ENCODE measurements at places on chromosomes 11 and 22.
A peak's percentile ranks its signal among the peaks of the same experiment; 100 is the strongest.

DNA sequence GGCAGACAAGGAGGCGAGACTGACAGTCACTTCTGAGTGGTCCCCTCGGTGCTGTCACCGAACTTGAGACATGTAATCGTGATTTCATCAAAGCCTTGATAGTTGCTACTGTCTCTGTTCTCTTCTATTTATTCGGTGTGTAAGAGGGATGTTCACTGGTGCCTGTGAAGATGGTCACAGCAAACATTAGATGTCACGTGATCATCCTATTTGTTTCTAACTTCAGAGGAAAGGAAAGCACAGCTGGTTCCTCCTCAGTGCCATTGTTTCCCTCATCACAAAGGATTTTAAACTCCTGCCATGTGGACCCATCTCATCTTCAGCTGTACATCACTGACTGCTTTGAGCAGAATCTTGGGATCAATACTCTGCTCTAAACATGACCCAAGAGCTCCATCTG, 73.1 kb upstream of the CLMP start:
- DNase-seq: no peak

DNA sequence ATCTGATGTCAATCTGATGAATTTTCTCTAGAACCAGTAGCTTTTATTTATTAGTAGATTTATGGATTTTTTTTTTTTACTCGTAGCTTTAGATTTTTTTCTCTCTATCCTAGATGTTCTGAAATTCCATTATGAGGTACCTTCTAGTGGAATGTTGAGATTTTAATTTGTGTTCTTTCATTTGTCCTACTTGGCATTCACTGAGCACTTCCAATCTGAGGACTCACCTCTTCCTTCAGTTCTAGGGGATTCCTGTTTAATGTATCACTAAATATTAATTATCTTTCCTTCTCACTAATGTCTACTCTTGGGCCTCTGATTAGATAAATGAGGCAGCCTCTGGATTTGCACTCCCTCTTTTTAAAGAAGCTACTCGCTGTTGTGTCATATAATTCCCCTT, 40.2 kb upstream of the WNT7B start:
- DNase-seq: no peak

DNA sequence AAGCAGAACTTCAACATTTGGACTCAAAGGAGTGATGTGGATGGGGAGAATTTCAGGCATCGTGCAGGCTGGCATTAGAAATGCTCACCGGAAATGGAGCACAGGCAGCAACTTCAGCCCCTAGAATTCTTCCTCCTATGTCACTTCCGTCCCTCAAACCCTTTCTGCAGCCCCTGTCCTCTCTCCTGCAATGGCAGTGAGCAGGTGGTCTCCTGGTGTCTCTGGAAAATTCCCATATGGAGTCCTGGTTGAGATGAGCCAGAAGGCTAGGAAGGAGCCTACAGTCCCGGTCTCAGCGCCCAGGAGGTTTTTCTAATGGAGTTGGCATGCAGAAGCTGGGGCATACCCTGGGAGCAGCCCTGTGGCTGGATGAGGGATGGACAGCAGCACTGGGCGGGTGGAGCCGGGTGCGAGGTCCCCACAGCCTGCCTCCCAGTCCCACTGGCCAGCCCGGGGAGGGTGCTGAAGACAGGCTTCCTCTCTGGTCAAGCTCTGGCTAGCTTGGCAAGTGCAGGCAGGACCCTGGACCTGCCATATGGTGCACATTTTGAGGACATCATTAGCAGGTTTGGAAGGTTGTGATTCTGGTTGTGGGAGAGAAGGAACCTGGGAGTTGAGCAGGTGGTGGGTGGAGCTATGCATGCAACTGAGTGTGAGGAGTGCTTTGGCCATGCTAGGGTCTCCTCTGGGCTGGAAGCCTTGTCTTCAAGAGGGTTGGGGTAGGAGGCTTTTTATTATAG, 59.8 kb upstream of the B3GAT1 start:
- no peak for DNase-seq

DNA sequence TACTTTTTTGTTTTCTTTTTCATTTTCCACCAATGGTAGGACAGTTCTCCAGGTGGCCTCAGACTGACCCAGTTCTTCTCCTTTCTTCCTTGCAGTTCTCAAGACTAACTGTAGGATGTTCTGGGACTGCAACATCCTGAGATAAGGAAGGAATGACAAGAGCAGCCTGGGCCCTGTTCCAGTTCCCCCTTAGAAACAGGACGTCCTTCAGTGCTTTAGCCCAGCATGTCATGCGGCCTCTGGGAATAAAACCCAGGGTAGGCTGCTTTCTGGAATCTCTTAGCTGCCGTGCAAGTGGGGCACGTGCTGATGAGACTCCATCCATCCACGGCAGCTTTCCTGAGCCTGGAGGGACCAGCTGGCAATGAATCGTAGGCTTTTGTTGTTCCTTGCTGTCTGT, 24.0 kb upstream of the CADM1 start:
- DNase-seq: no peak

- peak; percentile 62 for DNase-seq
Measured at GRCh38 chr22:38353142-38353629, 36.0 kb upstream of the CSNK1E start.

- DNase-seq: no peak
Measured at GRCh38 chr11:26084313-26084712, 247.6 kb upstream of the ANO3 start.

DNA sequence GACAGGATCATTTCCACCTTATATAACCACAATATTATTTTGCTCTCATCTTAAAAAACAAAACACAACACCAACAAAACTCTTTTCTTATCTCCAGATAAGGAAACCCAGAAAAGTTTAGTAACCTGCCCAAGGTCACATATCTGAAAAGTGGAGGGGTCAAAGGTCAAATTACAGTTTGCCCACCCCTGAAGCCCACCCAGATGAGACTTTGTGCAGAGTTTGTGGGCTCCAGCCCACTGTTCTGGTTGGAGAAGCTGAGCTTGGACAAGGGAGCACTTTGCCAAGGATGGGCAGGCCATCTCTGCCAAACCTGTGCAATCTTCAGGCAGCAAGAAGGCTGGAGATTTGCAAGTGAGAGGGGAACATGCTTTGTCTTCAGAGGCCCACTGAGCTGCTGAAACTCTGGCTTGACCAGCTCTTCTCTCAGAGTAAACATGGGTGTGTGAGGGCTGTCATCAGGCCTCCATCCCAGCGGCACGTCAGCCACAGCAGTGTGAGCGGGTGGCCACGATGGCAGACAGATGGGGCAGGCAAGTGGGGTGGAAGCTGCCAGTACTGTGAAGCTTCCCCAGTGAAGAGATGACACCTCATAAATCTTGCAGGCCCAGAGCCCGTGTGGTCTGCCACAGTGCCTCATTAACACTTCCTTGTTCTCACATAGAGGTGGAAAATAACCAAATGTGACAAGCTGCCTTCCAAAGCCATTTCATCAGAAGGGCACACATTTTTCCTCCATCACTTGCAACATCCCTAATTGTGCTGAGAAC, 111.8 kb downstream of the CCDC81 start:
- DNase-seq: no peak

DNA sequence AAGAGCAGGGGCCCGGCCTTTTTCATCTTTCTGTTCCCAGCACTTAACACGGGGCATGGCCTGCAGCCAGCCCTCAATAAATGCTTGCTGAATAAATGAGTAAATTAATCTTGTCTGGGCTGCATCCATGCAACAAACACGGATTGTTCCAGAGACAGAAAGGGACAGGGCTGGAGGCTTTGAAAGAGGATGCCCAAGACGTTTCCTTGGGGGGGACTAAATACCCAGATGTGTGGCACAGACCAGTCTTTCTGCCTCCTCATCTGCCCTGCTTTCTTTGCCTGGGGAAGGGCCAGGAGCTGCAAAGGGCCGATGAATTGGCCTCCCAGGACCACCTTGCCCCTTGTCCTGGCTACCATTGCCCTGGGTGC, 40.4 kb downstream of the SHISAL1 start:
- DNase-seq: no peak

DNA sequence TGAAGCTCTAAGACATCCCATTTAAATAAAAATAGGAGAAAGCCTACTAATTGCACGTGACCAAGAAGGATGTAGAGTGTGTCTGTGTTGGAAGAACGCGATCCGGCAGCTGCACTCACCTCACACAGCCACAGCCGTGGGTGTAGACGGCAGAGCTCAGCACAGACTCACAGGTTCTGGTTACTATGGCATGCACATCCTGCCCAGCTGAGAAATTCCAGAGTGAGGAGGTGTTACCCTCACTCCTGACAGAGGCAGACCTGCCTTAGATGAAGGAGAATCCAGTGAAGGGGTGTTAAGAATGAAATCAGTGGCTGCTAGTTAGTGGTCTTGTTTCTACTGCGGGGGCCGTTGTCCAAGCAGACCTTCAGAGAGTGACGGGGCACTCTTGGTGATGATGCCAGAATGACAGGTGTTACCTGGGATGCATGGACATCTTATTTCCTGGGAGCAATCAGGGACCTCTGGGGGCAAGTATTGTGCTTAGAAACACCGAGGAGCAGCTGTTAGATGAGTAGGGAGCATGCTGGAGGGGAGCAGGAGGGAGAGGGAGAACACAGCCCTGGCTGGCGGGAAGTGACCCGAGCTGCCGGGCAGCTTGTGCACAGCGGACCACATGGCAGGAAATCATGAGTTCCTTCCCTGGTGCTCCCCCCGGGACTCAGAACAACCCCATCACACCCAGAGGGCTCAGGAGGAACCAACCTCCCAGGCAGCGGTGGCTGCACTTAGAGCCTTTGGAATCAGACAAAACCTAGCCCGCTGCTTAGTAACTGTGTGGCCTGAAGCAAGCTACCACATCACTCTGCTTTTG, 12.3 kb downstream of the KCNJ5 start:
- no peak for DNase-seq

- no peak for DNase-seq
Measured at GRCh38 chr11:130561441-130561881, 113.0 kb downstream of the ADAMTS15 start.

GRCh38 chr11:10529279-10529678, 11.7 kb downstream of the RNF141 start:
- DNase-seq: no peak

DNA sequence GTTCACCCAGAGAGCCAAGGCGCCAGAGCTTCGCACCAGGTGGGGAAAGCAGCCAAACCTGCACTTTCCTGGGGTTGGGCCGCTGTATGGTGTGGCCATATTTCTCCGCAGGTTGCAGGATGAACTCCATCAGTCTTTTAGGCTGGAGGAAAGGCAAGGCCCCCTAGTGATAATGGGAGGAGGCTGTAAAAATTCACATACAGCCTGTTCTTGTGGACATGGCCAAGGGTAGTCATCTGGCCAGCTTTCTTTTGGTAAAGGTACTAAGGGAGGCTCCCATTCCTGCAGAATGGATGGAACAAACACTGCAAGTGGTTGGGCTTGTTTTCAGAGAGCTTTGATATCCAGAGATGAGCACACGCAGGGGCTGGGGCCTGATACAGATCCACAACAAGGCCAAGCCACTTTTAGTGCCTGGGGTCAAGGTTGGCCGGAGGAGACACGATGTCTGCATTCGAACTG, 29.6 kb downstream of the C22orf31 start:
- no peak for DNase-seq

DNA sequence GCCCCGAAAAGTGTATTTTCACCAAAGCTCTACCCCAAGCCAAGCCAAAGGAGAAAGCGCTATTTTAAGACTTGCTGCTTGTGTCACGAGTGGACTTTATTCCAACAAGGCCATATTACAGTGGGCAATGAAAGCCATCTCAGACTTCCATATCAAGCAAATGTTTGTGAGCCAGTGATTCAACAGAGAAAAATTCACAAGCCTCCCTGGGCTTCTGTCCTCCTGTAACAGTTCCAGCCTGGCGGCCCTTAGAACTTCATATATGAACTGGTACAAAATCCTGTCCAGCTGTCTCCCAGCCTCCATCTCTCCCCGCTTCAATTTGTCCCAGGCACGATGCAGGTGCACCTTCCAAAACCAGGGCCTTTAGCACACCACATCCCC, 11.2 kb downstream of the LARGE1 start:
- DNase-seq: no peak

DNA sequence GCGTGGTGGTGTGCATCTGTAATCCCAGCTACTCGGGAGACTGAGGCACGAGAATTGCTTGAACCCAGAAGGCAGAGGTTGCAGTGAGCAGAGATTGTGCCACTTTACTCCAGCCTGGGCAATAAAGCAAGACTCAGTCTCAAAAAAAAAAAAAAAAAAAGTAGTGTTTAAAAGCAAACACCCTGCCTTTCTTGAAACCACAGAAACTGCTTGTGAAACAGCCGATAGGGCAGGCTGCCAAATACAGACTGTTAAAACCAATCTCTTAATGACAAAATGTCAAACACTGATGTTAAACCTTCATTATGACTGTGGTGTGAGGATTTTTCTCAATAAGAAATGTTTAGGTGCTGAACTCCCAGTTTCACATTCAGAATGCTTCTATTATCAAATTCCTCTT, 27.3 kb downstream of the MARK2 start:
- DNase-seq: peak; percentile 64

DNA sequence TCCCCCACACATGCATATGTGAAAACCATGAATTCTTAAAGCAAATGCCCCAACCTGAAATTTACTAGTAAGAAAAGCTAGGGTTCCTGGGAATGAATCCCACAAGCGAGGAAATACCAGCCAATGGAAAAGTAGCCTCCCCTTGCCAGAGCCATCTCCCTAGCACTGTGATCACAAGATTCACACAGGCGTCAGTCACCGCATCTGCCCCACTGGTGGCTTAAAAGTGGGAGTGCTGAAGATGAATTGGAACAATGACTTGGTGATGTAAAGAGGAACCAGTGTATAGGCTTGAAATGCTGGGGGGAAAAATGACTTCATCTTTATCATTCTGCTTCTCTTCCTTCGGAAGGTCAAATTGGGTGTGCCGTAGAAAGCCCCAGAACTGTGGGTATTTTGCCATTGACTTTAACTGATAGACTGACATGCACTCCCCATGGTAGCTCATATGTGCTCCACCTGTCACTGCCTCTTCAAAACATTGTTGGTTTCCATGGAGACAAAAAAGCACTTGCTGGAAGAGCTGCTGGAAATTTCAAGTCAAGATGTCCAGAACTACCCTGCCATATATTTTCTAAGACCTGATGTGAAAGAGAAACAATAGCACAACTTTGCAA, 19.2 kb upstream of the ASPHD2 start:
- DNase-seq: no peak

DNA sequence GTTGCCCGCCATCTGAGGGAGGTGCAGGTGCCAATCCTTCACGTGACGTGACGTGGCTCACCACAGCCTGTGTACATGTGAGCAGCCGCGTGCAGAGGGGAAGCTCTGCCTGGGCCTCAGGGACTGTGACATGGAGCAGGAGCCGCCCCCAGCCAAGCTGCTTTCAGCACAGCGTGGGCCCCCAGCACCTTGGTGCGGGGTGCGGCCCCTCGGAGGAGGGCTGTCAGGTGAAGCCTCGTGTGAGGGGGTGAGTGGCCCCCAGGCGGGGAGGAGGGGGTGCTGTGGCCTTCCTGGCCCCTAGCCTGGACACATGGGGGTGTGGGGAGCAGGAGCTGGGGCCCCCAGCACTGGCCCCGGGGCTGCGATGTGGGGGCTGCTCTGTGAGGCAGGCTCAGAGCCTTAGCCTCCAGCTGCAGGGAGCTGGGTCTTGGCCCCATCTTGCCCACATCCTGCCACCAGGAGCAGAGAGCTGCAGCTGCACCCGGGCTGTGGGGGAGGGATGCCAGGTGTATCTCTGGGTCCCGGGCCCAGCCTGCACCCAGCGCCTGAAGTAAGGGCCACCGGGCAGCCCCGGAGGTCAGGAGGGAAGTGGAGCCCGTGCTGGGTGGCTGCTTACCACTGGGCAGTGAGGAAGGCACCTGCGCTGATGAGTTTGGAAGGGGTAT, at the start of gene ADORA2A:
Gene ADORA2A, plus strand, starts transcription at position 100 of the 665 bp plus-strand sequence. CDS start 5,806 bp downstream, outside the sequence.
- peak; percentile 77 for DNase-seq
